ENCODE measurements at places on chromosomes 1 and 21.

- no peak for DNase-seq
Measured at GRCh38 chr1:211320980-211321379, 5.7 kb upstream of the TRAF5 start.

DNA sequence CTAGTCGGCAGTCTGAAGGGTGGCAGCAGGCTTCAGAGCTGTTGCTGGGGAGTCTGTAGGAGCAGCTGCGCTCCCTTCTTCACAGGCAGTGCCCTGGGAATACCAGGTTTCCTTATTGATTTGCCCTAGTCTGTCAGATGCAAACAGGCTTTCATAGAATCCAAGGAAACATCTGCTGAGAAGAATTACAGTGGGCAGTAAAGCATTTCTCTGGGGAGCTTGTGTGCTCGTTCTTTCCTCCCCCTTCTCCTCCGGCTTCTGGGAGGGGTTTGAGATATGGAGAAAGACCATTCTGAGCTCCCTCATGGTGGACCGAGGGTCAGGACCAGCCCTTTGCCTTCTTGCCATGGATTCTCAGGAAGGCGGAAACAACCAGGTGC lies 25.4 kb upstream of the PARP1 start:
- DNase-seq, result no peak

GRCh38 chr21:17472592-17473271 lies 40.1 kb upstream of the CXADR start:
- no peak for DNase-seq

DNA sequence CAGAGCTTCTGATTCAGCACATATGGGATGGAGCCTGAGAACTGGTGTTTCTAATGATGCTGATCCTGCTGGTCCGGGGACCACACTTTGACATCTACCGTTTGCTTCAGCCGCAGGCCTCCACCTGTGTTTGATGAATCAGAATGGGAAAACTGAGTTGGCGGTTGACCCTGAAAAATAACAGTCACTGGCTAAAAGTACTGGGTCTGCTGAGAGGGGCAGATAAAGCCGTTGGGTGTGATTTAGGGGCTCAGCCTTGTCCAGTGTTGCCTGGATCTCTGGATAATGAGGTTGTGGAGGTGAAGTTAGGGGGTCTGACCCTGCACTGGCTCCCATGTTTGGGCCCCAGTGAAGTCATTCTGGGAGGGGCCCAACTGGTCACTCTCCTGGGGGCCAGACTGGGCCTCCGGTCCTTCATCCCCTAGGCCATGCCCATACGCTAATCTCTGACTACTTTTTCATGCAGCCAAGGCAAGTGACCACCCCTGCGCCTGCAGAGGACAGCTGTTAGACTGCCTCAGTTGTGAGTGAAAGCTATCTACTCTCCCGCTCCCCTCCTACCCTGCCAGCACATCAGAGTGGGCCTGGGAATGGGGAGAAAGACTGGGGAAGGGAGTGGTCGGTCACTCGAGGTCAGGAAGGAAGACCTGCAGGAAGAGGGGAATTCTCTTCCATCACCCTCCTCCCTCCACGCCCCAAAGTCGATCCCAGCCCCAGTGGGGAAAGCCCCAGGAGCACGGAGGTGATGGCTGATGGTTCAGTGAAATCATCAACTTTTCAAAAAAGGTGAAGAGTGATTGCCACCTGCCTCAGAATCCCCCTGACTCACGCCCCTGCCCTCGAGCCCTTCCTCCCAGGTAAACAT lies 27.7 kb downstream of the VASH2 start:
- DNase-seq, result no peak

GRCh38 chr1:117567976-117568375 lies 37.9 kb upstream of the TENT5C start:
- no peak for DNase-seq
